ENCODE measurements at places on chromosomes 6 and 20.

- DNase-seq, result no peak
Observed at GRCh38 chr6:71048320-71049164, 91.7 kb upstream of the B3GAT2 start.

- peak; percentile 48 for DNase-seq
Observed at GRCh38 chr6:42979523-42980177, 669 bp upstream of the PEX6 start.

- no peak for DNase-seq
Observed at GRCh38 chr6:136445063-136445462, 105.2 kb downstream of the MAP7 start.

DNA sequence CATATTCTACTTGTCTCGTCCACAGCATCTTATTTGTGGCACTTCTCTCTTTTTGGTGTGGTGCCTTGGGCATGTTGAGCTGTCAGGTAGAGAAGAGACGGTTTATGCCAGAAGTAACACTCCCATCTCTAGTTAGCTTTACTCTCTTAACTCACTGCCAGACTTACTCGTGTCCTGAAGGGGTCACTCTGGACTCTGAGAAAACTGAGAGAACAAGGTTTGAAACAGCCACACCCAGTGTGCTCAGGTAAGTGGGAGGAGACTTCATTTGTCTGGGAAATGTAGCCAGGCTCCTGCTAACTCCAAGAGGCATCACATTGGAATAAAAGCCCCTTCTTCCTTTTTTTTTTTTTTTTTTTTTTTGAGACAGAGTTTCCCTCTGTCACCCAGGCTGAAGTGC lies 360.8 kb downstream of the QKI start:
- DNase-seq, result no peak

DNA sequence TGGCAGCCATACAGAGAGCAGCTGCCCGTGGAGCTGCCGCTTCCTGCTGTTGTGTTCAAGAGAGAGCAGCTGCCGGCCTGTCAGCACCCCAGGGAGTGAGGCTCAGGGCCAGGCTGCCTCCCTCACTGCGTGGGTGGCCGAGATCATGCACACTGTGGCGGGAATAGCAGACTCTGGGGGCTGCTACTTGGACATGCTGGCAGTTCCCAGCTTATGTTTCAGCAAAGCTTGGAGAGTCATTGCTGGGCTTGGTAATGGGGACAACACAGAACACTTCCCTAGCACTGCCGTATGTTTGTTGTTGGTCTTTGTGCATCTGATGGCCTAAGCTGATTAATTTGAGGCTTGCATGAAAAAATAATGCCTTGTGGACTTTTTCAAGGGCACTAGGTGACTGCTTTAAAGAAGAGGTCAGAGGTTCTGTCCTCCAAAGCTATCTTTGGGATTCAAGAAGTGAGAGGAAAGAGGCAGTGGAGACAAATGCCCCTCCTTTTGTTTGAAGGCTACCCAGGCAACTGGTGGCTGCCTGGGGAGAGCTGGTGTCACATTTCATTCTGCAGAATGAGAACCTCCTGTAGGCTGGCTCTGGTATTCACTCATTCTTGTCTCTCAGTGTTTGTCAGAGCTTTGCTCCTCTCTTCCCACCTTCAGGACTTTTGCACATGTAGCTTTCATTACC lies 18.8 kb downstream of the MRAP2 start:
- DNase-seq, result peak; percentile 24

- peak; percentile 32 for DNase-seq
Observed at GRCh38 chr6:34696189-34696738, 303 bp downstream of the ILRUN start.

GRCh38 chr6:27630727-27631608 lies 158.1 kb upstream of the ZNF184 start:
- peak; percentile 29 for DNase-seq

- DNase-seq, result peak; percentile 51
Observed at GRCh38 chr6:150667977-150668716, 68.5 kb downstream of the PLEKHG1 start.

- no peak for DNase-seq
Observed at GRCh38 chr20:18621004-18621403, 33.1 kb downstream of the DTD1 start.

DNA sequence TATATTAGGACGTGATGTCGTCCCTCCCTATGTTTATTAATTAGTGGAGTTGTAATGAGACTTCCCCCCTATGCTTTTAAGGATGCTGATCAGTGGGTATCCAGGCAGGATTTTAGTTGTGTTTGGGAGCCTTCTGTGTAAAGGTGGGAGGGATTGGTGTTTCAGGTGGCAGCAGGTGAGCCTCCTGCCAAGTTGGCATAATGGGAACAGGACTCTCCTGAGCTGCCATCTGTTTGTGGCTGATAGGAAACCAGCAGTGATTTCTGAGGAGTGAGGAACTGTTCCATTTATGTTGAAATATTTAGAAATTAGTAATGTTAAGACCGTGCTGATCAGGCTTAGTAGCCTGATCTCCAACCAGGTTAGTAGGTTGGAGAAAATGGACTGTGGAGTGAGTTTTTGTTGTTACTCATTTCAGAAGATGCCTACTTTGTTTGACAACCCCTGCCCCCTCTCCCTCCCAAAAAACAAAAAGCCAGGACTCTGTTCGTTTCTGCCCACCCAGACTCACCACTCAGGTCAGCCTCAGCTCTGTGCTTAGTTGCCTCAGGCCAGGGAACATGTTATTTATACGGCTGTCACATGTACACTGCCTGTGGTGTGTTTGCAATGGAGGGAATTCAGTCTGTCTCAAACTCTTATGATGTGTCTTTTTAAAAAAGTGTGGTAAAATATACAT lies 55.4 kb upstream of the TULP4 start:
- no peak for DNase-seq

- DNase-seq, result peak; percentile 70
Observed at GRCh38 chr20:33945391-33946081, 48.2 kb upstream of the RALY start.

DNA sequence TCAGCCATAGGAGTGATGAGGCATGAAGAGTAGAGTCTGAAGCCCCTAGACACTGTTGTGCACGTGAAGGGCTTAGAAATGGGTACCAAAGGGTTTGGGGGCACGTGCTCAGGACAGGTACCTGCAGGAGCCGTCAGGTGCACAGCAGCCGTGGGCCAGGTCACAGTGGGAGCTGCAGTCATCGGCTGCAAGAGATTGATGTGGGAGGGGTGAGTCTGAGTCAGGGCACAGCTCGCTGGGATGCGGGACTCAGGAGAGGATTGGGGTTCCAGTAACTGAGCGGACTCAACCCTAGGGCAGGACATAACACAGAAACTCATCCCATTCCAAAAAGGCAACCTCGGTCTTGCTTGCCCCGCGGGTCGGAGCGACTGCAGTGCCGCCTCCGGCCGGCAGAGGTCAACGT lies 1.1 kb downstream of the DLK2 start:
- DNase-seq, result no peak

GRCh38 chr6:68235326-68235784 lies 399.7 kb upstream of the ADGRB3 start:
- DNase-seq, result no peak

- no peak for DNase-seq
Observed at GRCh38 chr6:3211681-3212080, 15.8 kb downstream of the TUBB2B start.

DNA sequence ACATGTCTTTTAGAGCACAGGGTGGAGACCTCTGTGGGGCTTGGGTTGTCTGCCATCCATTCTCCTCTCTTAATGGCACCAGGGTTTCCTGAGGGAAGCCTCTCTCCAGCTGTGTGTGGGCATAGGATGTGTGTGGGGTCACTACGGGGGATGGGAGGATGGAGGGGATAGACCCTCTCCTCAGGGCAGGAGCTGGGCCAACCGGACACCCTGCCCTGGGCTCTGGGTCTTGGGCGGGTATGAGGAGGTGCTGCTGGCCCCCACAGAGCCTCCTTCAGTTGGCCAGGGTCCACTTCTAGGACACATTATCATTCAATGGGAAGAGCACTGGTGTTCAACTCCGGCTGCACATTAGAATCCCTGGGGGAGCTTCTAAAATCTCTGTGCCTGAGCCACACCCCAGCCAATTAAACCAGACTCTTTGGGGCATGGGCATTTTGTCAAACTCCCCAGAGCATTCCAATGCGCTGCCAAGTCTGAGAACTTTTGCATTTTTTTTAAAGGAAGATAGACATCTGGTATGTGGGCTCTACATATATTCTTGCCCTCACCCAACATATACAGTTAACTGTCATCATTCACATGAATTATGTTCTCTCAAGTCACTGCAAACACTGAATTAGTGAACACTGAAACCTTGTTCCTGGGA lies 38.5 kb downstream of the TRAM2 start:
- peak; percentile 69 for DNase-seq

DNA sequence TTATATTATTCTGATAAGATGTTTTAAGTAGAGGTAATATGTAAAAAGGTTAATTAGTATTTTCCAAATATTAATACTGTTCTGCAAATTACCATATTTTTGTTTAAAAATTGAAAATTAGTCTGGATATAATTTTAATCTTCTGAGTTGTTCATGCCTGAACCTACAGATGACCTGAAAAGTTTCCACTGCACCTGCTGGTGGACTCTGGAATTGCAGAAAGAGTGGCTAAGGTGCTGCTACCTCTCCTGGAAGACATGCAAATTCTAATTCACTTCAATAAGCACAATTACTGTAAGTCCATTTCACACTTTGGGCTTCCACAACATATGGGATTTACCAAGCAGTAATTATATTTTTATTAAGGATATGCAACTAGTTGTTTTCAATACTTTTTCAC lies 77.7 kb upstream of the OLIG3 start:
- DNase-seq, result no peak

- DNase-seq, result no peak
Observed at GRCh38 chr6:132865364-132865763, 51.0 kb downstream of the RPS12 start.

GRCh38 chr20:18972251-18972876 lies 158.8 kb downstream of the SCP2D1 start:
- no peak for DNase-seq

DNA sequence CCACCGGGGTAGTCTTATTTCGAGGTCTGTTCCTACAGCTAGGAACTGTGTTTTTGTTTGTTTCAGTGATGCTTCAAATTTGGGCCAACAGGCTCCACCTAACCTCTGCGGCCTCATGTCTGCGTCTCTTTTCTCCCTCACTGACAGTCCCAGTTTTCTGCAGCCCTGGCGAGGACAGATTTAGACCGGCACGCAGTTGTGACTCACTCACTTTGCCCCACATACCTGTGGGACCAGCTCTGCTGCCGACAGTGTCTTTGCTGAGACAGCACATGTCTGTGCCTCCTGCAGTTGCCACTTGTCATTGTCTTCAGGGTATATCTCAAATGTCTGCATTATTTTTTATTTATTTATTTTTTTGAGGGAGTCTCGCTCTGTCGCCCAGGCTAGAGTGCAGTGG lies 29.2 kb downstream of the OSBPL2 start:
- no peak for DNase-seq

DNA sequence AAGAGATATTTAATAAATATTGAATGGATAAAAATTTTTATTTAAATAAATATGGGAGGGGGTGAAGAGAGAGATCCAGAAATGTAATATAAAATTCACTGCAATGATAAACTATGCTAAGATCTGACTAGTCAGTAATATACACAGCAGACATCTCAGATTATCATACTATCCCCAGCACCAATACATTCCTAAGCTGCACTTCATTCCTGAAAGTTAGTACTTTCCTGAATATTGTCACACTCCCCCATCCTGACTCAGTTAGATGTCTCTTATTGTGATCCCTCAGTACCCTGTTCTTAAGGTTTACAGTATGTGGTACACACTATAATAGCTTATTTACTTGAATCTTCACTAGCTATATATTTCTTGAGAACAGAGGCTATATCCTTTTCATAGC lies 88.3 kb upstream of the KCNQ5 start:
- DNase-seq, result peak; percentile 12

Data from HFFc6 (cell line).